ENCODE measurements at places on chromosomes 7 and 10.

DNA sequence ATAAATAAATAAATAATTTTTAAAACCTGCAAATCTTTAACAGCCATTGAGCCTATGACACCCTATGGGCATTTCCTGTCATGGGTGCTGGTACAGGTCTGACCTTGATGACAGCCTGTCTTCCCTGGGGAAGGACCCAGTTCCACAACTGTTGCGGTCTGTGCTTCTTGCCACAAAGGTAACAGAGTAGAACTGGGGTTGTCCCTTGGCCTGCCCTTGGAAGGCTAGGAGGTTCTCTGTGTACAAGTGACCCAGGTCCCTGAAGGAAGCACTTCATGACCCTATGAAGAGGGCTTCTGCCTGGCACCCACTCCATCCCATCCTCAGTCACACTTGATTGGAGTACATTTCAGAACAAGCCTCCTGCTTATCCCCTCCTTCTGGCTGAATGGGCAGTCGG lies 66.9 kb downstream of the OGDH start:
- DNase-seq, result no peak

DNA sequence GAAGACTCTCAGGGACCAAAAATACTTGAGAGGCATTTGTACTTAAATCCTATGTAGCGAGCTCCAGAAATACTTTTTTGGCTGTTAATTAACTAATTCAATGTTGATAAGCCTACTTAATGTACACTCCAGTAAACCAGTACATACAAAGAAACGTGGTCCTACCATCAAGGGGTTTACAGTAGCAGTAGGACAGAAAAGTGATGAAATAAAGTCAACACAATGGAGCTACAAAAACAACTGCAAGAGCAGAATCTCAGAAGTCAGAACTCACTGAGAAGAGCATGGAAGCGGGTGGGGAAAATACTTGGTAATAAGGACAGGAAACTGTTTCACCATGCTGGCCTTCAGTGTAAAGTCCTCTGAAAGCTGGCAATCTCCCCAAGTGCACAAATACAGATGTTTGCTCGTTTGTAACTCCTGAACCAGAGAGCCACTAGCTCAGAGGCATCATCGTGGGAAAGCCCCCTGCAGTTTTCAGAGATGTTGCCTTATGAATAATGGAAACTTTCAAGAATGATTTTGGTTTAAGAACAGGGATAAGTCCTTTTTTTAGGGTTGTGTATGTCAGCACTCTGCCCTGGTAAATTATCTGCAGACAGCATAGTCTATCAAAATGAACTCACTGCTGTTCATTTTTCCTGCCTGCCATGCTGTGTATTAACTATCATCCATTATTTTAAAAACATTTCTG lies 233.2 kb downstream of the SORCS1 start:
- DNase-seq, result no peak

- DNase-seq, result peak; percentile 19
These were observed 62.9 kb downstream of the ENO4 start for GRCh38 chr10:116912162-116912561.

- no peak for DNase-seq
These were observed 241.4 kb upstream of the ZNF32 start for GRCh38 chr10:43890124-43890523.

- DNase-seq, result no peak
These were observed 199.9 kb upstream of the NRP1 start for GRCh38 chr10:33534416-33534815.
